ENCODE measurements at places on chromosomes 11 and 22.
A peak's percentile ranks its signal among the peaks of the same experiment; 100 is the strongest.

DNA sequence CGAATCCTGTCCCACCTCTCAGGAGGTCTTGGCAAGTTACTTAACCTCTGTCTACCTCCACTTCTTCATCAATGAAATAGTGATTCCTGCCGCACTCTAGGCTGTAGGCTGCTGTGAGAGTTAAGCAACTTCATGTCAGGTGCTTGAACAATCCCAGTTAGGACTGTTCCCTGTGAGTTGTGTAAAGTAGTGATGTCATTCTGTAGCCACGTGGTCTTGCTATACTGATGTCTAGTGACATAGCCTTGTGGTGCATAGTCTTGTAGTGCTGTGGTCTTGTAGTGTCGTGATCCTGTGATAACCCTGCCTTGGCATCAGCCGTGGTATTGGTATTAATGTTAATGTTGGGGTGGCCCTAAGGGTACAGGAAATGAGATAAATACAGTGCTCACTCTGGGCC lies 30.3 kb upstream of the PRR5 start:
- DNase-seq: no peak

- DNase-seq: no peak
These were observed 158.8 kb downstream of the TTC17 start for GRCh38 chr11:43517518-43517917.

- no peak for DNase-seq
These were observed 1059.3 kb upstream of the CNTN5 start for GRCh38 chr11:97961431-97961830.

GRCh38 chr22:29215012-29215860 lies 9.5 kb downstream of the EMID1 start:
- no peak for DNase-seq

DNA sequence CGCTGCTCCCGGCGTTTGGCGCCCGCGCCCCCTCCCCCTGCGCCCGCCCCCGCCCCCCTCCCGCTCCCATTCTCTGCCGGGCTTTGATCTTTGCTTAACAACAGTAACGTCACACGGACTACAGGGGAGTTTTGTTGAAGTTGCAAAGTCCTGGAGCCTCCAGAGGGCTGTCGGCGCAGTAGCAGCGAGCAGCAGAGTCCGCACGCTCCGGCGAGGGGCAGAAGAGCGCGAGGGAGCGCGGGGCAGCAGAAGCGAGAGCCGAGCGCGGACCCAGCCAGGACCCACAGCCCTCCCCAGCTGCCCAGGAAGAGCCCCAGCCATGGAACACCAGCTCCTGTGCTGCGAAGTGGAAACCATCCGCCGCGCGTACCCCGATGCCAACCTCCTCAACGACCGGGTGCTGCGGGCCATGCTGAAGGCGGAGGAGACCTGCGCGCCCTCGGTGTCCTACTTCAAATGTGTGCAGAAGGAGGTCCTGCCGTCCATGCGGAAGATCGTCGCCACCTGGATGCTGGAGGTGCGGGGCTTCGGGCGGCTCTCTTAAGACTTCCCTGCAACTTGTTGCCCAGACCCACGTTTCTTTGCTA lies at the start of gene CCND1:
Gene CCND1 (plus strand): TSS at position 162 of the 587 bp plus-strand sequence. CDS start 158 bp downstream, at position 320.
- peak; percentile 41 for DNase-seq

DNA sequence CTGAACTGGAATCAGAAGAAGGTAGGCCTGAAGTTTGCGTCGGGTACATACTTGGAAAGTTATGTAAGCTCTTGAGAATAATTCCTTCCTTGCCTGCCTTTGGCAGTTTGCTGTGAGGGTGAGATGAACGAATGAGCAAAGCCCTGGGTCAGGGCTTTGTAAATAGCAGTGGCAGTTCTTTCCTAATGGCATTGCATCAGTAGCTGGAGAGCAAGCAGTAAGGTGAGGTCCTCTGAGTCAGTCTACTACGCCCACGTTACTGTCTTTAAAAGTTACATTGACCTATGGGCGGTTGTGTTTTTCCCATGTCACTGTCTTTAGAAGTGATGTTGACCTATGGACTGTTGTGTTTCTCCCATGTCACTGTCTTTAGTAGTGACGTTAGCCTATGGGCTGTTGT lies 179.1 kb upstream of the E2F8 start:
- no peak for DNase-seq

DNA sequence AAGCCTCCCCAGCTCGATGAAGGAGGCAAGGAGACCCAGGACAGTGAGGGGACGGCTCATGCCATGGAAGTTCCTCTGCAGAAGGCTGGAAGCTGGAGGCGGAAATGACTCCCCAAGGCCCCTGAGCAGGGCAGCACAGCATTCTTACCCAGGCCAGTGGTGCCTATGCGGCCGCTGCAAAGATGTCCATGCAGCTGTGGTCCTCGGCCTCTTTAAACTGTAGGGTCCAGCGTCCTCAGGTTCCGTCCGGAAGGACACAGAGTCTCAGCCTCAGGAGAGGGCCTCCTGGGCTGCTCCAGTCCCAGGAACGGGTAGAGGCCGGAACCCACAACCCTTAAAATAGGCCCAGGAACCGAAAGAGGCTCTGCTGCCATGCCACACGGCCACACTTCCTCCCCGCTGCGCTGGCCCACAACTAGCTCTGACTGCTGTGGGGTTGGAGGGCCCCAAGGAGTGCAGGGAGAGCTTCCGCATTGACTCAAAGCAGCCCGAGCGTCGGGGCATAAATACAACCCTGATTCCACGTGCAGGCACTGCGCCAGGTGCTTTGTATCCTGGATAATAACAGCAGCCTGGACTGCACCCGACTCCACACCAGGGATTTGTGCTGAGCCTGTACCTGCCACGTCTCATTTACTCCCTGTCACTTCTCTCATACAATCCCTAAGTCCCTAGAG lies 5.5 kb downstream of the KIAA0930 start:
- peak; percentile 48 for DNase-seq

- no peak for DNase-seq
These were observed at the start of gene MS4A7 for GRCh38 chr11:60378354-60378753. MS4A7 (plus strand) TSS chr11:60378532; CDS start chr11:60383142, 4,610 bp downstream.

GRCh38 chr11:49851971-49852389 lies 100.2 kb upstream of the OR4C13 start:
- DNase-seq: no peak

- DNase-seq: no peak
These were observed 77.5 kb downstream of the EXT2 start for GRCh38 chr11:44172966-44173365.

- no peak for DNase-seq
These were observed 16.4 kb upstream of the IL2RB start for GRCh38 chr22:37165940-37166674.

- no peak for DNase-seq
These were observed 615 bp downstream of the FADS3 start for GRCh38 chr11:61890529-61891330.

DNA sequence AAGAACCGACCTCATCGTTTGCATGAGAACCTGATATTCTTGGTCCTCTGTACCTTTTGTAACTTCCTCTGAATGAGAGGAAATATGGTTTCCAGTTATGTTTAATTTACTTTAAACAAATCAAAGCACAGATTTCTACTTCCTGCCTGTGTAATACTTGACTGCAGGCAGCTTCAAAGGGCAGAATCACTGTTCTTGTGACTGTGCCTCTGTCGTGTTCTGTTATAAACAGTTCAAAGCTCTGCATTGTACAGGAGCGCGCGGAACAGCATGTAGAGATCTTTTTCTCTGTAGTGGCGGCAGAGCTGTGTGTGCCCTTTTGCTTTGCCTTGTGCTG lies 73.2 kb upstream of the CLDN5 start:
- no peak for DNase-seq

- DNase-seq: no peak
These were observed 119.8 kb upstream of the CADM1 start for GRCh38 chr11:115624065-115624464.

GRCh38 chr11:99979042-99979441 lies 708.0 kb upstream of the ARHGAP42 start:
- no peak for DNase-seq

GRCh38 chr11:47724041-47724729 lies 9.0 kb upstream of the AGBL2 start:
- no peak for DNase-seq

DNA sequence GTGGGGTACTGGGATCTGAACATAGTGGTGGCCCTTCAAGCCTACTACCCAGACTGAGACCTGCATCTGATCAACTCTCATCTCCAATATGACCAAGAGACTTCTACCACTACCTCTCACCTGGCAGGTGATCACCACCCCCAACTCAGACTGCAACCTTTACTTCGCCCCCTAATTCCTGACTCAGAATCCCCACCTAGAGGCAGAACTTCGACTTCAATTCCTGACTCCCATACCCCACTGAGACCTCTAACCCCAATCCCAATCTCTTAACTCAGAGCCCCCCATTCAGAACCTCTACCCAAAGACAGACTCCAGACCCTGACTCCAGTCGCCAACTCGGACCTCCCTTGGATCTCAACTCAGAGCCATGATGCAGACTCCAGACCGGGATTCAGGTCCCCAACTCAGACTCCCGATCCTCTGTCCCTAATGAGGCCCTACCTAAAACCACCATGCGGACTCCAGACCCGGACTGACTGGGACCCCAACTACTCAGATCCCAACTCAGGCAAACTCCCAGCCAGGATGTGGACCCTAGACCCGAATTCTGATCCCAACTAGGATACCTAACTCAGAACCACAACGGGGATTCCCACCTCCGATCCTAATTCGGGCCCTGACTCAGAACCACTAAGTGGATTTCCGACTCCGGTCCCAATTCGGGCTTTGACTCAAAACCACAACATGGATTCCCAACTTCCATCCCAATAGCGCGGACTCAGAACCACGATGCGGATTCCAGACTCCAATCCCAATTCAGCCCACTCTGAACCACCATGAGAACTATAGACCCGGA lies 1.2 kb downstream of the KCNQ1OT1 start:
- DNase-seq: no peak

- DNase-seq: no peak
These were observed 352.8 kb upstream of the FAT3 start for GRCh38 chr11:91871791-91872190.
